ENCODE measurements at places on chromosomes 5 and 9.

- DNase-seq: no peak
These were observed 18.7 kb downstream of the IFT74 start for GRCh38 chr9:26974927-26975326.

DNA sequence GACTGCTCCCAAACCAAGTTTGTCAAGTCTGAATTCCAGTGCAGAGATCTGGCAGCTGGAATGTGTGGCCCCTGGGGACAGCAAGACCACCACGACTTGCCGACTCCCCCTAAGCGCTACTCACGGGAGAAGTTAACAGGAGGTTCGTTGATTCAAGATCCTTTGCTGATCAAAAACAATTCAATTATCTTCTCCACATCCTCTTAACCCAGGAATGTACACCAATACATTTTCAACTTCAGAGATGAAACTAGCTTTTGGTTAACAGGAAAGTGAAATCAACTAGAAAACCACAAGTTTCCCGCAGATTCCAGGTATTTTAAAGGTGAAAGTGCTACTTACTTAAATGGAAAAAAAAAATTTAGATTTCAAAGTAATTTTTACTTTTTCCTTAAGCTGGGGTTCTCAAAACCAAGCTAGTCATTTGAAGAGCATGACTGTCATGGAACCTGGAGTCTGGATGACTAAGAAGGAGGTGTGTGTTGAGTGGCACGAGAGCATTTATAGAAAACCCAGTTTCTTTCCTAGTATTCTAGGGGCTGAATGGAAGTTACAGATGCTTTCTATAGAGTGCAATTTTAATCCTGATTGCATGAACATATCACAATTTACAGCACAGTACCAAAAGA is 257.5 kb upstream of the PANK3 start:
- DNase-seq: no peak

DNA sequence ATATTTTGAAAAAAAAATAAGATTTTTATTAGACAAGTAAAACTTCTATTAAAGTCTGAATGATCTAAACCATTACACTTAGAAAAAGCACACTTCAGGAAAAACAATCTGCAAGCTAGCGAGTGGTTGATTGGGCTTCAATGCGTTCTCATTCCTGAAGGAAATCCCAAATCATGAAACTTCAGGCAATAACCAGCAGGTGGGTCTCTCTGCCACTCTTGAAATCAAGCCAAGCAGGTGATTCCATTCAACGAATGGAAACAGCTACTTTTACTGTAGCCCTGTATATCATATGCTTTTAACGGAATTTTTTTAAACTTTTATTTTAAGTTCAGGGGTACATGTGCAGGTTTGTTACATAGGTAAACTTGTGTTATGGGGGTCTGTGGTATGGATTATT is 234.5 kb upstream of the TRPM3 start:
- DNase-seq: no peak

DNA sequence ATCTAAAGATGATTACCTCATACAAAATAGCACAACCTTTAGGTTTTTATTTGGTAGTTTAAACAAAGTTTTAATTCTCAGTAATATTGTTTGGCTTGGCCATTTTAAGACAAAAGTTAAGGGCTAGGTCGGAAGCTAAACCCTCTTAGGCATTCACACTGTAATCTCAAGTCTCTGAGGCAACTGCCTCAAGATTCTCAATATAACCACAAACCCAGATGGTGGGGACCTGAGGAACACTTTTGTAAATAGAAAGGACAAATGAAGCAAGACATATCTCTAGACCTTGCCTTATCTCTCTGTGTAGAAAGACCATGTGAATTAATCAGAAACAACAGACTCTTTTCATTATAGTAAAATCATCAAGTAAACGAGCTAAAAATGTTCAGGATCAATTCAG is 500.2 kb upstream of the CDH6 start:
- peak; percentile 12 for DNase-seq

- DNase-seq: no peak
These were observed 58.7 kb upstream of the TNFSF8 start for GRCh38 chr9:114988962-114989599.

GRCh38 chr9:93903886-93904648 is 51.1 kb downstream of the BARX1 start:
- DNase-seq: no peak

DNA sequence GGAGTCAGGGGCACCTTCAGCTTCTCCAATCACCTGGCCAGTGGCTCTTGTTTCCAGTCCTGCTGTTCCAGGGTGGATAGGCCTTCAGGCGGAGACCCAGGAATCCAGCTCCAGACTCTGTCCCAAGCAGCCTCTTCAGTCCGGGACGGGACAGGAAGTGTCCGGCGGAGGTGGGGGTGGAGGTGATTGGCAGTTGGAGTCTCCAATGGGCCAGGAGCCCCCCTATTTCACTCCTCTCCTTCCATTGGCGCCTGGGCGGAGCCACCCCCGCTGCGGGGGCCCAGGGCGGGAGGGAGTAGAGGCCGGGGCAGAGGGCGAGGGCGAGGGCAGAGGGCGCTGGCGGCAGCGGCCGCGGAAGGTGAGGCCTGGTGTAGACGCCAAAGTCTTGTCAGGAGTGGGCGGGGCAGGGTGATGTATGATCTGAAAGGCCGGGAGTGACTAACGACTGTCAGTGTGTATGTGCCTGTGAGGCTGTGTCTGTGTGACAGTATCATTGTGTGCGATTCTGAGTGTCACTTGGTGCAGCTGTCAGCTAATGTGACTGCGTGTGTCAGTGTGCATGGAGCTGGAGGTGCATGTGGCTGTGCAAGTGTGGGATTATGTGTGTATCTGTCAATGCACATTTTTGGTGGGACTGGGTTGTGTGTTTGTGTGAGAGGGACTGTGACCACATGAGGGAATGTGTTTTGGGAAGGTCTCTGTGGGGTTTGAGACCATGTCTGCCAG is at the start of gene IL11RA:
IL11RA (plus strand) TSS at position 310 of the 726 bp plus-strand sequence. CDS start 3,033 bp downstream, outside the sequence.
- DNase-seq: peak; percentile 19

- peak; percentile 74 for DNase-seq
These were observed at the start of gene AQP3 for GRCh38 chr9:33446946-33447798. AQP3 (minus strand) TSS chr9:33447593; CDS start chr9:33447530, 63 bp downstream.

DNA sequence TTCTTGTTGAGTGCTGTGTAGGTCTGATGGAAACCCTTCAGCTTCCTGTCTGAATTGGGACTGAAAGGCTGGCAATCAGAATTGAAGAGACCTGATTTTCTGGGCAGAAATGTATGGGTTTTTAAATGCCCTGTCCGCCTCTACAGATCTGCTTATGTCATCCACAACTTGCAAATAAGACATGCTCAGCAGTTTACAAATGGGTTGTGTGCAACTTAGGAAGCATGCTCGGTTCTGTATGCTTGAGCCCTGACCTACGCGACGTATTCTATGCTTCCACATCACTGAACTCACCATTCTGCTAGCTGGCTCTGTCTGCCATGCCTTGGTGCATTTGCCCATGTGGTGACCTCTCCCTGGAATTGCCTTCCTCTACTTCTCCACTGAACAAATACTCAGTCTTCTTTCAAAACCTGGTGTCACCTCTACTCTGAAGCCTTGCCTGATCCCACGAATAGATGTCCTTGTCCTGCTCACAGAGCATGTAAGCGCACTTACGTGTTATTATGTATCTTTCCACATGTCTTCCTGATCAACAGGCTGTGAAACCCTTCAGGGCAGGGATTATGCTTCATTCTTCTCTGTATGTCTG is 194.2 kb downstream of the ERCC6L2 start:
- DNase-seq: no peak

DNA sequence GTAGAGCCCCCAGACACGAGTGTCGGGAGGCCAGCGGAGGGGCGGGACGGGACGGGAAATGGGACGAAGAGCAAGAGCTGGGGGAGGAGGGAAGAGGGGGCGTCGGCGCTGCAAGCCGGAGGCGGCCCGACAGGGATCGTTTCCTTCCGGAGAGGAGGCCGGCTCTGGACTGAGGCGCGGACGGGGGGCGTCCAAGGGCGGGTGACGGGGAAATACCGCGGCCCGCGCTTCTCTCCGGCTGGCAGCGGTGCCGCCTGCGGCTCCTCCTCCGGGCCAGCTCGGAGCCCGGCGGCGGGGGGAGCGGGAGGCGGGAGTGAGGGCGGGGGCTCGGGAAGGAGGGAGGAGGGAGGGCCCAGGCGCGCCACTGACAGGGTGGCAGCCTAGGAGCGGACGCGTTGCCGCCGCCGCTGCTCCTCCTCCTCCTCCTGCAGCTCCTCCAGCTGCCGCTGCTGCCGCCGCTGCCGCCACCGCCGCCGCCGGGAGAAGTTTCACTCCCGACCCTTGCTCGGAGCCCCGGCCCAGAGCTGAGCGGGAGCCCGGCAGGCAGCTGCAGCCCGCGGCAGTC is at the start of gene CHSY3:
CHSY3 (plus strand) TSS at position 364 of the 565 bp plus-strand sequence.
- peak; percentile 59 for DNase-seq

DNA sequence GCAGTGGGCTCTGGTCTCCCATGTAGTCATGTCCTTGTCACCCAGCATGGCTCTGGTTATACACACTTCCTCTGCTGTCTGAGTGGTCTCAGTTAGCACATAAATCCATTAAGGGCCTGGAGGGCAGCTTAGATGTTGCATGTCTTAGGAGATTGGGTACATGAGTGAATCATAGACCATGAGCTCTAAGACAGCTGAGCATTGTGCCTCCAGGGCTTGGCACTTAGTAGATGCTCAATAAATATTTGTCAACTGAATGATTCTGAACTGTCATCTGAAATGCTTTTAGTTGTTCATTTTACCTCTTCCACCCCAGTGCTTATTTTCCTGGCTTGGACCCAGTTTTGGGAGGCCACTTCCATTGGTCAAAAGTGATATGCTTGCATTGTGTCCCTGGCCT is 135.6 kb downstream of the BOD1 start:
- DNase-seq: no peak

DNA sequence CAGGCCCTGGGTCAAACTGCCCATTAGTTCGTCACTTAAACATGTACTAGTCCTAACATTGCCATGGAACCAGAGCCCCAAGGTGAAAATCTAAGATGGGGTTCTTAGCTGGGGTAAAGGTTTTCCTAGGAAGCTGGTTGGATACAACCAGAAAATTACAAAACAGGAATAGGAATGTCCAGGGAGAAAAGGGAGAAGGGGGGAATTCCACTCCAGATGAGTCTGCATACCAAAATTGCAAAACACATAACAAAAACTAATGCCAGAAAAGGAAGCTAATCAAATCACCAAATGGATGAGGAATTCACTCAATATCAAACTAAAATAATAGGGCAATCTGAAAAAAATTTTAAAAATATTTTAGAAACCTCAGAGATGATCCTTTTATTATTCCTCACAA is 396.2 kb downstream of the EFNA5 start:
- DNase-seq: no peak

- no peak for DNase-seq
These were observed 9.1 kb upstream of the ZNF608 start for GRCh38 chr5:124755565-124755964.

DNA sequence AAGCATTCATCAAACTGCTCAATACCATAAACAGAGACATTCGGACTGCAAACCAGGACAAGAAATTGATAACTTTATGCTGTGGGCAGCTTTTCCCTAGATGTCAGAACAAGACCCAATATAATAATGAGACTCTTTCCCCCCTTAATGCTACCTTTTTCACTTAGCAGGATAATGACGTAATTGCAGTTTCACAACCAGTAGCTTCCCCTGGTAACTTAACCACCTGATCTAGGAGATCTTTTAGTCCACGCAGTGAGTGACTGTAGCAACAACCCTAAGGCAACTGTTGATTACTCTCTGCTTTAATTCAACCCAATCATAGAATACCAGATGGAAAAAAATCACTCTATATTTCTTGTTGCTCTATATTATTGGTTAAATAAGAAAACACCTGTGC is 56.3 kb downstream of the APBA1 start:
- DNase-seq: no peak

DNA sequence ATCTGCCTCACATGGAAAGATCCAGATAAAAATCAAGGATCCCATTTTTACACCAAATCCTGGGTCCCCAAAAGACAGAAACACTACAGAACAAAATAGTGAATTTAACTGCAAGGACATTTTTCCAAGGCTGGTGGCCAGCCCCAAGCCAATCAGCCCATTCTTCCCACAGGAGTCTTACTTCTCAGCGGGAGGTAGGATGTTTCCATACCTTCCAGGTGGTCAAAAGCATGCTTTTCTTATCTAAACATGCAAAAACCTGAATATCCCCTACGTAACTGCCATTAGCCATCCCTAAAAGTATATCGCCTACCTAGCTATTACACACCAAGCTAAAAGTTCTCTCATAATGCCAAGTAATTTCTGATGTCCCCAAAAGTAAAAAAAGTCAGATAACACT is 20.6 kb downstream of the TMEM161B start:
- no peak for DNase-seq

- peak; percentile 61 for DNase-seq
These were observed 218.3 kb upstream of the GLRA1 start for GRCh38 chr5:152142840-152143469.

- peak; percentile 10 for DNase-seq
These were observed 3.2 kb downstream of the PAPPA start for GRCh38 chr9:116156621-116157314.

DNA sequence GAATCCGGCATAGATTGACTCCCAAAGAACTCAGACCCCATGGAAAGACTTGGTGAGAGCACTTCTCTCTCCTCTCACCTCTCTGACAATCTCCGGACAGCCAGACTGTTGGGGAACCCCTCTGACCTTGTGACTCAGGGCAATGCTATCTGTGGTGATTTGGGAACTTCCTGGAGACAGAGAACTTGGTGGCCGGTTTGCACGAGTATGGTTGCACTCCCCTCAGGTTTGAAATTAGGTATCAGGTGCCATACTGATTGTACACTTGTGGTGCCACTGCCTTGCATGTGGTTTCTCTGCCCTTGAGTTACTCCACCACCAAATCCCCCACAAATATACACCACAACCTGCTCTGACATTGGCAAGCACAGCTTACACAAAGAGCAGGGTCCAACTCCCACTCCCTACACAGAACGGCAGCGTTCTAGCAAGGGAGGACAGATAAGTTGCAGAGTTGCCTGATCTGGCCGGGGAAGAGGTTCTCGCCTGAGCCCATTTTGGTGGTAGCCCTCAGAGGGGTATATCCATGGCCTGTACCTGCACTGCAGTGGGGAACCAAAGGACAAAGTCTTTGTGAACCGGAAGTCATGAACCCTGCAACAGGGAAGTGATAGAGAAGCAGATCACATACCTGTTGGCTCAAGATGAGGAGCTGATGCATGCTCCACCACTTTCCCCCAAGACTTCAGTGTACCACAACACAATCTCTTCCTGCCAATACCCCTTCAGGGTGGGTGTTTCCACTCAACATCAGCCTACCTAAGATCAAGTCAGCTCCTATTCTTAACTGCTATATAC is 255.1 kb downstream of the MCTP1 start:
- no peak for DNase-seq

GRCh38 chr5:149605998-149606724 is 24.9 kb downstream of the ARHGEF37 start:
- DNase-seq: no peak

- DNase-seq: no peak
These were observed 30.6 kb upstream of the OBP2B start for GRCh38 chr9:133239533-133240090.

DNA sequence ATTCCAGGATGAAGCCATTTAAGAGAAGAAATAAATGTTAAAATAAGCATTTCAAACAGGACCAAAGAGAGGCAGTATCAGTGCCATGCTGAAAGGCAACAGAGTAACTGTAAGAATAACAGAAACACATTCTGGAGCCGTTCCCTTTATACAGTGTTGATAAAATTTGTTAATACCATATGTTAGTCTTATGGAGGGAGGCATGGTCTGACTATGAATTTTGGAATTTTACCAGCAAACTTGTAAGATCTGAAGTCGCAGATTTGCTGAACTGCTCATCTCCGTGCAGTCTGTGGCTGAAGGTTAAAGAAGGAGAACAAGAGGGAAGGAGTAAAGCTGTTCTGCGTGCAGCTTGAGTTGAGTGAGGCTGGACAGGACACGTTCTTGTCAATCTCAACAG is 508.4 kb downstream of the NFIB start:
- no peak for DNase-seq

- DNase-seq: no peak
These were observed 11.5 kb upstream of the JMY start for GRCh38 chr5:79224286-79224984.

Data from NCI-H146 (cell line).